ENCODE measurements at places on chromosomes 11 and 22. TPM values are rescaled to one million over a fixed set of nuclear protein-coding genes. Genes with fewer than 3 reads are reported as not detected.

Gene ANGPTL5
- not detected for total RNA-seq

Gene CASP12
- not detected for total RNA-seq

Gene OR52N4
- total RNA-seq = not detected

GRCh38 chr11:29826878-29827277 lies 190.0 kb downstream of the KCNA4 start:
- no peaks in the 10 kb centered on the region for H3K27me3 ChIP-seq
- H3K27ac ChIP-seq = no peak overlapping the region
- H3K4me1 ChIP-seq = no peaks in the 10 kb centered on the region

DNA sequence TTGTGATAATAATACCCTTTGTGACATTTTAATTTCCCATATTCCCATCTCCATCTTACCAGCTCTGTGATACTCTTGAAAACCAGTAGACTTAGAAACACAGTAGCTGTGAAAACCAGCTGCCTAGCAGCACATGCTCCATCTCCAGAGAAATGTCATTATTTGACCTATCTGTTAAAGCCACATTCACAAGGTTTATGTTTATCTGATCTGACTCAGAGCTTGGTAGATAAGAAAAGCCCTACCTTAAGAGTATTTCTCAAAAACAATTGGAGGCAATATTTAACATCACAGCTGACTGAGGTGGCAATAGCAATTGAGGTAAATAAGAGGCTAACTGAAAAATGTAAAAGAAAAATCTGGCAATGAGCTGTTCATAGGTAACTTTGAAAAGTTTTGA lies 8.1 kb upstream of the ANO3 start:
- H3K4me3 ChIP-seq = no peak overlapping the region
- DNase-seq = no peak
- H3K27me3 ChIP-seq = no peaks in the 10 kb centered on the region
- no peaks in the 10 kb centered on the region for H3K36me3 ChIP-seq

DNA sequence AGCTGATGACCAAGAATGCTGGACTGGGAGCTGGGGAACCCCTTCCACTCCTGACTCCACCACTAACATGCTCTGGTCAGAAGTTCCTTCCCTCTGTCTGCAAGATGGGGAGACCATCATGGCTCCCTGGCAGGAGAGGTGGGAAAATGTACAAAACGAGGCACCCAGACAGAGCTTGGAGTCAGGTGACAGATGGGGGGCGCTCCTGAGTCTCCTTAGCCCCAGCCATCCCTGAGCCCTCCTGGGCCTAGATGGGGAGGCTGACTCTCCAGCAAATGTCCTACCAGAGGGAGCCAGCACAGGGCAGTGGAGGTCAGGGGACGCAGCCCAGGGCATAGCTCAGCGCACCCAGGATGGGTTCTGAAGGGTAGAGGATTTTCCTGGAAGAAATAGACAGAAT lies 20.0 kb downstream of the KCNJ4 start:
- no peak for DNase-seq
- H3K4me3 ChIP-seq = no peak overlapping the region
- no peak overlapping the region for H3K27ac ChIP-seq
- H3K27me3 ChIP-seq = no peaks in the 10 kb centered on the region
- H3K36me3 ChIP-seq = no peaks in the 10 kb centered on the region

- no peaks in the 10 kb centered on the region for H3K36me3 ChIP-seq
- no peak overlapping the region for H3K4me3 ChIP-seq
- H3K4me1 ChIP-seq = no peaks in the 10 kb centered on the region
- peak; percentile 81 for DNase-seq
Measured at GRCh38 chr11:106304274-106304673, 226.8 kb downstream of the AASDHPPT start.

DNA sequence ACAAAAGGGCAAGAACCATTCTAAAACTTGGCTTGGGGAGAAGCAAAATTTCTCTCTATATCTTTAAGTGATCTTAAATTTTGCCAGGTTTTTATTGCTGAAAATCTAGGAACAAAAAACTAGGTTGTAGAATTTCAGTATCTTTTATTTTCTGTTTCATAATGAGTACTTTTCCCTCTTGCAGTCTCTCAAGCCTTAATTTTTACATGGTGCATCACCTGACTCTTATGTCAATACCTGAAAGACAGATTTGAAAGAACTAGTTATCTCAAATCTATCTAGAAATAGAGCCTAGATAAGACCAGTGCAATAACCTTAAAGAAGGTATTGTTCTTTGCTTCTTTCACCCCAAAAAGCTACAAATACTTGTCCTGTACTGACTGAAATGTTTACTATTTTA lies 122.1 kb downstream of the TRIM44 start:
- no peak for DNase-seq
- H3K4me3 ChIP-seq = no peak overlapping the region
- H3K36me3 ChIP-seq = no peaks in the 10 kb centered on the region
- no peak overlapping the region for H3K27ac ChIP-seq

GRCh38 chr11:129383502-129383901 lies 7.9 kb downstream of the BARX2 start:
- H3K4me3 ChIP-seq = no peak overlapping the region
- peaks cover 20% of the 10 kb centered on the region for H3K27me3 ChIP-seq
- H3K36me3 ChIP-seq = no peaks in the 10 kb centered on the region
- no peak for DNase-seq
- H3K4me1 ChIP-seq = no peaks in the 10 kb centered on the region
- no peak overlapping the region for H3K27ac ChIP-seq

GRCh38 chr11:72328366-72329224 lies 84.6 kb upstream of the PHOX2A start:
- no peaks in the 10 kb centered on the region for H3K27me3 ChIP-seq
- H3K4me1 ChIP-seq = peaks cover 17% of the 10 kb centered on the region
- no peak overlapping the region for H3K4me3 ChIP-seq

DNA sequence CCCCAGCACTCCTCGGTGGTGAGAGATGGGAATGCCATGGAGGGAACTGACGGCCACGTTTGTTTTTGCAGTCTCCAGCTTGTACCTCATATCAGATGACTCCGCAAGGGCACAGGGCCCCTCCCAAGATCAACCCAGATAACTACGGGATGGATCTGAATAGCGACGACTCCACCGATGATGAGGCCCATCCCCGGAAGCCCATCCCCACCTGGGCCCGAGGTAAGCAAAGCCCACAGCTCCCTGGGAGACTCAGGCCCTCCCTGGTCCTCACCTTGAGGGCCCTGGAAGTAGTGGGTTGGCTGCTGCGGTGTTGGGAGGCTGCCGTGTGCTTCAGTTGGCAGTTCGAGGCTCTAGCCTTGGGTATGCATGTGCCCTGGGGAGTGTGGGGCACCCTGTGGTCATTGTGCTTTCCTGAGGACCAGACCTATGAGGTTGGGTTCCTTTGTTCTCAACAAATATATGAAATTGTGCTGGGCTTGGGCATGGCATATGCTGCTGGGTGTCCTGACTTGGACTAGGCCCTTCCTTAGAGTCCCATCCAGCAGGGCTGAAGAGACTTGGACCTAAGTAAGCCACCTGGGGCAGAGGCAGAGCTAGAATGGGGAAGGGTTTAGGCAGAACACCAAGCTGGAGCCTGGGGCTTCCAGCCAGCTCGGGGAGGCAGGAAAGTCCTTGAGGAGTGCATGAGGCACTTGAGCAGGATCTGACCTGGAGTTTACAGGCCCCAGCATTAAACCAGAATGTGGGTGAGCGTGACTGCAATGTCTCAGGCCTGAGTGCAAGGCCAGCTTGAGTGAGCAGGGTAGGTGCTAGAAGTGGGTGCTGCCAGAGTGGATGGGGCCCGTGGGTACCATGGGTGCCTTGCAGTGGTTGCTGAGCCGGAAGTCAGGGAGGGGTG lies 26.4 kb downstream of the INCENP start:
- no peaks in the 10 kb centered on the region for H3K27me3 ChIP-seq
- DNase-seq = no peak

DNA sequence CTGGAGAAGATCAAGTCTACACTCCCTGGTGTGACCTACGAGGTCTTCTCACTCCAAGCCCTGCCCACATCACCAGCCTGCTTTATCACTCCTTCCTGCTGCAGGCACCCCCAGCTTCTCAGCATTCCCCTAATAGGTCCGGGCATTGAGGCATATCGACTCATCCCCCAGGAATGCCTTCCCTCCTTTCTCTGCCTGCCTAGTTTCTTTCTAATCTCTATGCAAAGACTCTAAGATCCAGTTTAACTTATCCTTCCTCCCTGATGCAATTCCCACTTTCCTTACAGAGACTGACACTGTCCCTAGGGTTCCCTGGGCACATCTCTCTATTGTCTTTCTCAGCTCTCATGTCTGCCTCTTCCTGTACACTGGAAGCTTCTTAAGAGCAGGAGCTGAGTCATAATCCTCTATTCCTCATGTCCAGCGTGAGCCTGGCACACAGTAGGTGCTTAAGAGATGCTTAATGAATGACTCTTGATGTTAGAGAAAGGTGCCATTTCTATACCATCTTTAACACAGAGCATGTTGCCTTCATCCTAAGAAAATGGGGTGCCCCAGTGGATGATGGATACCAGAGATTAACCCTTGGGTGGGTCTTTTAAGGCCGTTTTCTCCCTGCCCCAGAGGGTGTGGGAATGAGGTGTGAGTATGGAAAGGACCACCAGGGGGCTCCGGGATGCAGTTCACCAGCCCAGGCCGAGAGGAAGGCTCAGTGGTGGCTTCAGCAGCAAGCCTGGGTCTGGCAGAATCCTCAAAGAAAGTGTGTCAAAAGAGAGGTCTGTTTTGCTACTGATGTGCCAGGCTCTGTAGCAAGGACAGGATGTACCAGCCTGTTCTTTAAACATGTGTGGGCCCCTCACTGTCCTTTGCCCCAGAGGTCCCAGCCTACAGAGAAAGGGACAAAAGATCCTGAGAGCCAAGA lies 34.7 kb downstream of the PARVA start:
- no peaks in the 10 kb centered on the region for H3K27me3 ChIP-seq
- H3K27ac ChIP-seq = peak overlapping the region; percentile 91
- H3K4me3 ChIP-seq = no peak overlapping the region
- DNase-seq = peak; percentile 95

- DNase-seq = peak; percentile 80
- no peak overlapping the region for H3K27ac ChIP-seq
- H3K4me1 ChIP-seq = no peaks in the 10 kb centered on the region
Measured at GRCh38 chr11:34749666-34750659, 129.1 kb downstream of the EHF start.

DNA sequence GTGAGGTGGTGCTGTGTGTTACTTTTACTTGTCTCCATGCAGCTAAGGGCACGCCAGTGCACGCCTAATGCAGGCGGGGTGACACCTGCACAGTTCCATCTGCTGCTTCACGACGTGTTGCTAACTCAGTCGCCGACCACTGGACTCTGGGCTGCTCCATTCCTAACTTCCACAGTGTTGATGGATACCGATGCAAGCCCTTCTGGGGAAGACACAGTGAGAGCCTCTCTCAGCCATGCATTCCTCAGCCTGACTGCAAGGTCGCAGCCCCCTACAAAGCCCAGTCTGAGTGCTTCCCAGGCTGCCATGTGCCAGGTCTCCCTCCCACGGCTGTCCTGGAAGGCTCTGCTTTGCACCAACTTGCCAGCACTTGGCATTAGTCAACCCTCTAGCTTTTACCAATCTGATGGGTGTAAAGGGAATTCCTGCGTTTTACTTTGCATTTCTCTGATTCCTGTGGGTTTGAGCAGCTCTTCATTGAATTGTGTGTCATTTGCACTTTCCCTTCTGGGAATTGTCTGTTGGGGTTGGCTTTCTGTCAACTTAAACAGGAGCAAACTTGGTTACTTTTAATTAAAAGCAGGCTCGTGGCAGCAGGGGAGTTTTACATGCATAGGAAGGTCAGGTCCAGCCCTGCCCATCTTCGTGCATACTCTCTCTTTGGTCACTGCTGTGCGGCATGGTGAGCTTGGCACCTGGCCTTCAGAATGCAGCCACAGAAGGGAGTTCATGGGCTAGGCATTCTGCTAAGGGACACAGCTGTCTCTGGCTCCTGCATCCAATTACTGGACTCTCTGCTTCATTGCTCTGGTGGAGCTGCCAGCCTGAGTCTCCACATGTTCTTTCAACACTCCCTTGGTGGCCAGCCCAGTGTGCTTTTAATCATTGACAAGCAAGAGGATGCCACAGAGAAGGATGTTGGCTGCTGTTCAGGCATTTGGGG lies 34.6 kb upstream of the SHANK2 start:
- peaks cover 7% of the 10 kb centered on the region for H3K27me3 ChIP-seq
- peak; percentile 98 for DNase-seq
- peak overlapping the region; percentile 59 for H3K27ac ChIP-seq
- peak overlapping the region; percentile 7 for H3K4me3 ChIP-seq
- no peaks in the 10 kb centered on the region for H3K36me3 ChIP-seq
- H3K4me1 ChIP-seq = peaks cover 19% of the 10 kb centered on the region
